ENCODE measurements at places on chromosomes 6 and 20.
A peak's percentile ranks its signal among the peaks of the same experiment; 100 is the strongest.

DNA sequence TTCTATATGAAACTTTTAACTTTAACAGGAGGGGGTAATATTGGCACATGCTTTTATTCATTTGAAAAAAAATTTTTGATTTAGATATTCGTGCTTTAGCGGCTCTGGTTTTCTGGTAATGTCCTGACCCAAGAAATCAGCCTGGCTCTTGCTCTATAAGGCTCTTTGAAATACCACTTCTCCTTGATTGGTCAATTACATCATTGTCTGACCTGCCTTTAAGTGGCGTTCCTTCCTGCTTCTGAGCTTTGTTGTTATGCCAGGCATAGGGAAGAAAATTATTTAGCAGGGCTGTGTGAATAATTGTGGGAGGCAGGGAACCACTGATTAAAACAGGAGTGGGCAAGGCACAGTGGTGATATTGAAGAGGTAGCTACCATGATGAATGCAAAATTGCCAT is 3.9 kb downstream of the RNF144B start:
- DNase-seq, result no peak

DNA sequence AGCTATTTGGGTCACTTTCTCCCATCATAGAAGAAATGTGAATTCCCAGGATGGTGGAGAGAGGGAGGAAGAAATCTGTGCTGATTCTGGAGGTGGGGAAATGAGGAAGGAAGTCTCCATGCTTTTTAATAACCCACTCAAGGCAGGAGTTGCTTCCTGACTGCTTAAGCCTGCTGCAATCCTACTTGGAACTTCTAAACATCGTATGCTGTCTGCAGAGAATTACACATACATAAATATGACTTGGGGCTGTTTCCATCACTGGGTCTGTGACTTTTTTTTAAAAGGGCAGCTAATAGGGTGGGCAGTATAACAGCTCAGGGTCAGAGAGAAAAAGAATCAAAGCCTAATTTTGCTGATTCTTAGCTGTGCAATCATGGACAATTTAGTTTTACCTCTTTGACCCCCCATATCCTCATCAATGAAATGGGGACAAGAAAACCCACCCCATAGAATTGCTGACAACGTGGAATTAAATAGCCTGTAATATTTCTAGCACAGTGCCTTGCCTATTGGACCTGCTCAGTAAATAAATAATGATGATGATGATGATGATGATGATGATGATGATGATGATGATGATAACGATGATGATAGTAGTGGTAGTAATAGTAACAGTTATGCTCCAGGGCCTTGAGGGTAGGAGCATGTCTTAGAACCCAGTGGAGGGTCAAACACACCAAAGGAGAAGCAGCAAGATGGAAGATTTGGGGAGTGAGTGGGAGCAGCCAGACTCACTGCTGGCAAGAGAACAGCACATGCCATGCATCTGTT is 166.7 kb upstream of the LRFN2 start:
- no peak for DNase-seq

DNA sequence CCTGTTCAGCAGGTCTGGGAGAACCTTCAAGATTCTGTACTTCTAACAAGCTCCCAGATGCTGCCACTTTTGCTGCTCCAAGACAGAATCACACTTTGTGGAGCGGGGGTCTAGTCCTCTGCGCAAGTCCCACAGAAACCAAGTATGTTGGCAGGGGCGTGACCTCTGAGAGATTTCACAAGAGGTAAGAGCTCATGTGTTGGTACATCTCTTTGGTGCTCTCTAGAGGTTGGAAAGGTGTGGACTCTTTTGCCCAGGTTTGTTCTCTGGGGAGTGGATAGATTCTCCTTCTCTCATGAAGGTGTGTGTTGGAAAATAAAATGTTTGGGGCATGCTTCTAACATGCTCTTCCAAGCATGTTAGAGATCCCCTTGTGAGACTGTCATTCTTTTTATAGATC is 340.9 kb upstream of the IRAK1BP1 start:
- DNase-seq, result no peak

DNA sequence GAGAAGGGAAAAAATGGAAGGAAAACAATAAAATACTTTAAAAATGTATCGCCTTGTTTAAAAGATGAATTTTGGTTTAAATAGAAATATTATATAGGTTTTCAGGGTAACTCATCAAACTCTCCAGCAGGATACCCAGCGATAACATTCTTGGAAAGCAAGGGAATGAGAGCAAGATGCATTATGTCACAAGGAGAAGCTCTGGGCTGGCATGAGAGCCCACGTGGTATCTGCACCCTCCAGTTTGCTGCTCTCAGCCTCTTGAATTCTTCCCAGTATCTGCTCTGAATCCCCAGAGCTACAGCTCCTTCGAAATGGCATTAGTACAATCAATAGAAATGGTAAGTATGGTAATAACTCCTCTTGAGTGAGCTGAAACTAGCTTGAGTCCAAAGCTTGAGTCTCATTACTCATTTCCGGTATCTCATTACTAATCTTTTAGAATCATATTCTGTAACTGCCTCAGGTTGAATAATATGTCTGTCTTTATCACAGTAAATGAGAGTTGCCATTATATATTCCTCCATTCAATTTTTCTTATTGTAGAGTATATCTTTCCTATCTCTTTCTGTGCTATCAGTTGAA is 4.9 kb upstream of the TMEM242 start:
- DNase-seq, result no peak

DNA sequence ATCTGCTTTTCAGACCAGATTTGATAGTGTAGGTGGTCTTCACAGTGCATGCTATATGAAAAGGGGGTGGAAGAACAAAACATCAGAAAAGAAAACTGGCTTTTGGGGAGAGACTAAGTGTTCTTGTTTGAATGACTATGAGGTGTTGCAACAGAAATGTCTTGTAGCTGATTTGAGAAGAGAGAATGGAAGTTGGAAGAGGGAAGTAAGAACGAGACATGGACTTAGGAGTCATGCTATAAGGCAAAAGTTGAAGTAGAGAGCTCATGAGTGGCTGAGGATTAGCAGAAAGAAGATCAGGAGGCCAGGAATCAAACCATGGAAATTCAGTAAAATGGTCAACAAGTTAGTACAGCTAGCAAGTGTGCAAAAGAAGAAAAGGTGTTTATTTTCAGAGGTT is 32.1 kb downstream of the FNDC1 start:
- DNase-seq, result no peak

DNA sequence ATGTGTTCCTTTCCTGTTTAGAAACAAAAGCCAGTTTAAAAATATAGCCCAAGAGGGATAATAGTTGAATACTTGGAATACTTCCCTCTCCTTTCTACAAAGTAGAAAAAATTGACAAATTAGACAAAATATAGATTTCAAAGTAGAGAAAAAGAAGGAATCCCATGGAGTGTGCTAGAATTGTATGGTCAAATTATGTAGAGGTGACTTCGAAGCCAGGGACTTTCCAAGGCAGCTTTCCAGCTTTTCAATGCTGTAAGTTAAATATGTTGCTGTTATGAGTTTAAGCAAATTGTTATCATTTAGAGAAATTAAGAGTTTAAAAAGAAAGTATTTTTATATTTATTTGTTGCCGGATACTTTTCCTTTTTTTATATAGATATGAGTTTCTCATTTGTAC is 415.5 kb upstream of the OPRM1 start:
- no peak for DNase-seq

DNA sequence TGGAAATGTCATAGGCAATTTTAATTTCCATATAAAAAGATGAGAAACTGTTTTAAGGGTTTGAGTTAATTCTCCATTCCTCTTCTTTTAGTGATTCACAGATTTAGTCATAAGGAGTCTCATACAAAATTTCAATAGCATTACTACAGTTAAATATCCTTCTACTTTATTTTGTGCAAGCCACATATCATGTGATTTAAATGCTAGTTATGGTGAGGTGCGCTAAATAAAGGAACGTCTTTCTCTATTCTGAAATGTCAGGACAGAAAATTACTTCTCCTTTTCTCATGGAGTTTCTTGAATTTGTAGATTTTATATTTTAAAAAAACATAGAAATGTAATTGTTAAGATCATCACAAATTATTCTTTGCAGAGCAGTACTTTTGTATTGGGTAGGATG is 50.0 kb upstream of the SUPT3H start:
- no peak for DNase-seq

- peak; percentile 4 for DNase-seq
These were observed 164.9 kb upstream of the SASH1 start for GRCh38 chr6:148177589-148178233.

- DNase-seq, result no peak
These were observed 251.6 kb upstream of the TAB2 start for GRCh38 chr6:149065658-149066556.

DNA sequence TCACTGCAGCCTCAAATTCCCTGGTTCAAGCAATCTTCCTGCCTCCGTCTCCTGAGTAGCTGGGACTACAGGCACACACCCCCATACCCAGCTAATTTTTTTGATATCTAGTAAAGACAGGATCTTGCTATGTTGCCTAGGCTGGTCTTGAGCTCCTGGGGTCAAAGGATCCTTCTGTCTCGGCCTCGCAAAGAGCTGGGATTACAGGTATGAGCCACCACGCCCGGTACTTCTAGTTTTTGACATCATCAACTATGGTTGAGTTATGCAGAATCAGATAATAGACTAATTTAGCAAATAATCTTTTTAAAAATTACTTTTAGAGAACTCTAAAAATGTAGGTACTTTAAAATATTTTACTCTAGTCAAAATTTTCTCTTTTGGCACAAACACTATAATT is 166.2 kb downstream of the SOX4 start:
- no peak for DNase-seq

DNA sequence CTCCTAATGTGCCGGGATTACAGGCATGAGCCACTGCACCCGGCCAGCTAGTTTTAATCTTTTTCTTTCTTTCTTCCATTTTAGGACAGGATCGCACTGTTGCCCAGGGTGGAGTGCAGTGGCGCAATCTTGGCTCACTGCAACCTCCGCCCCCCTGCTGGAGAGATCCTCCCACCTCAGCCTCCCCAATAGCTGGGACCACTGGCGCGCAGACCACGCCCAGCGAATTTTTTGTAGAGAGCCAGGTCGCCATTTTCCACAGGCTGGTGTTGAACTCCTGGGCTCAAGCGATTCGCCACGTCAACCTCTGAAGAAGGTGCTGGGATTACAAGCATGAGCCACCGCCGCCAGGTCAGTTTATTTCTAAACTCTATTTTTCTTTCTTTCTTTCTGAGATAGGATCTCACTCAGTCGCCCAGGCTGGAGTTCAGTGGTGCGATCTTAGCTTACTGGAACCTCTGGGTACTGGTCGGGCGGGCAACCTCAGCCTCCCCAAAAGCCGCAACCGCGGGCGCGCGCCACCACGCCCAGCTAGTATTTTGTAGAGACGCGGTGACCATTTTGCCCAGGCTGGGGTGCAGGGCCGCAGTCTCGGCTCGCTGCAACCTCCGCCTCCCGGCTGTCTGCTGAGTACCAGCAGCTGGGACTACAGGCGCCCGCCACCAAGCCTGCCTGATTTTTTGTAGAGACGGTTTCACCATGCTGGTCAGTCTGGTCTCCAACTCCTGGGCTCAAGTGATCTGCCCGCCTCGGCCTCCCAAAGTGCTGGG is 20.0 kb upstream of the LIN28B start:
- no peak for DNase-seq

GRCh38 chr6:24009319-24009718 is 116.7 kb upstream of the NRSN1 start:
- DNase-seq, result no peak

DNA sequence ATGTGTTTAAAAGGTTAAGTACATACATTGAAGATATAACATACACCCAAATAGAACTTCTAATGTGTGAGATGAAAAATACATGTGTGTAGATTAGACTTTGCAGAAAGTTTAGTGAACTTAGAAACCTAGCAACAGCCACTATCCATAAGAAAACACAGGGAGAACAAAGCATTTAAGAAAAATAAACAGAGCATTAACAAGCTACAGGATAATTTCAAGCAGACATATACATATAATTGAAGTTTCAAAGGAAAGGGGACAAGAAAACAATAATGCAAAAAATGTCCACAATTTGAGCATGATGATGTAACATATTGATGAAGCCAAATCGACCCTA is 18.2 kb upstream of the THBS2 start:
- DNase-seq, result no peak

DNA sequence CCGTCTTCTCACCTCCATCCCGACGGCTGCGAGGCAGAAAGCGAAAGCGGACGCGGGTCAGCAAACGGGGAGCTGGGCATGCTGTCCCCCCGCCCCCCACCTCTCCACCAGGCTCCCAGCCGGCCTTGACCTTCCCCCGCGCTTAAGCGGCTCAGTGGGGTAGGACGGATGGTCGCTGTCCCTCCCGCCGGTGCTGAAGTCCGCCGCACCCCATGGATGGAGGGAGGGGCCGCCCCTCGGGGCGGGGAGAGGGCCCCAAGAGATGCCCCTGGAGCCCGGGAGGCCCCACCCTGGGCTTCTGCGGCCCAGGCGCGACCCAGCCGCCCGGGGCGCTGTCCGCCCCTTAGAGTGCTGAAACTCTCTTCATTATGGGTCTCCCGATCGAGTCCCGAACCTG is at the start of gene KCNB1:
Gene KCNB1 (minus strand): TSS at position 48 of the 397 bp plus-strand sequence. CDS start 188 bp downstream, outside the sequence.
- DNase-seq, result peak; percentile 14

GRCh38 chr6:154106251-154106650 is 67.2 kb downstream of the OPRM1 start:
- DNase-seq, result no peak

DNA sequence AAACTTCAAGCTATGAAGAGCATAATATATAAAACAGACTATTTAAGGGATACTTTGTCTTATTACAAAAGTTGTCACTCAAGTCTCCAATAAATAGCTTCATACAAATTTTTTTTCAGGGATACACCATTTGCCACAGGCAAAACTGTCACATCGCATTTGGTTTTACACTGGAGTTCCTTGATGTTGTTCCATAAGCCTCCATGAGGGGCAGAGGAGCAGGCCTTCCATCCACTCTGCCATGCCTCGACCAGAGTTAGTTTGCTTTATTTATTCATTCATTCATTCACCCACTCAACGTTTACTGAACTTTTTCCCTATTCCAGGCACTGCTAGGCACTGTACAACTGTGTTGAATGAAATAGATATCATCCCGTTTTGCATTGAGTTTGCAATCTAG is 246.6 kb downstream of the PHF3 start:
- no peak for DNase-seq

- DNase-seq, result no peak
These were observed 32.6 kb downstream of the FBXO5 start for GRCh38 chr6:152950240-152950639.

DNA sequence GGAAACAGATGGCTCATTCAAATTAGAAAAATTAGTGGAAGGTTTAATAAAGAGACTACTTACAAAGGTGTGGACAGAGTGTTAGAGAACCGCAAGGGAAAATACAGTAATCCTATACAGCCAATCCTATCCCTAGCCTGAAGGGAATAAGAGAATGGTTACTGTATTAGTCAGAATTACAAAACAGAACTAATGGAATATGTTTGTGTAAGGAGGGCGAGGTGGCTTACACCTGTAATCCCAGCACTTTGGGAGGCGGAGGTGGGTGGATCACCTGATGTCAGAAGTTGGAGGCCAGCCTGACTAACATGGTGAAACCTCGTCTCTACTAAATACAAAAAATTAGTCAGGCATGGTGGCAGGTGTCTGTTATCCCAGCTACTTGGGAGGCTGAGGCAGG is 16.3 kb upstream of the TRPC4AP start:
- no peak for DNase-seq

- DNase-seq, result no peak
These were observed 73.4 kb downstream of the GFOD1 start for GRCh38 chr6:13413900-13414555.

- no peak for DNase-seq
These were observed 208.7 kb upstream of the PMEPA1 start for GRCh38 chr20:57918551-57918950.

Data from stimulated activated CD4-positive, alpha-beta T cell treated with anti-CD3 and anti-CD28 coated beads, Interleukin-15, amount 100 ng/mL, for 1 hour (primary cell).